ENCODE measurements at places on chromosomes 3 and 15. TPM values are rescaled to one million over a fixed set of nuclear protein-coding genes. Genes with fewer than 3 reads are reported as not detected.

The NANOGP8 gene
- total RNA-seq = not detected

The VGLL3 gene
- total RNA-seq = 12.7 TPM

The DHX30 gene
- 74.0 TPM for total RNA-seq

The MYLK gene
- total RNA-seq = 110 TPM

The GRAMD2A gene
- total RNA-seq = not detected

The MYD88 gene
- 39.7 TPM for total RNA-seq

The ADAMTS9 gene
- total RNA-seq = 34.4 TPM

Data from epithelial cell of alveolus of lung (primary cell).